ENCODE measurements at places on chromosomes 1 and 21.

DNA sequence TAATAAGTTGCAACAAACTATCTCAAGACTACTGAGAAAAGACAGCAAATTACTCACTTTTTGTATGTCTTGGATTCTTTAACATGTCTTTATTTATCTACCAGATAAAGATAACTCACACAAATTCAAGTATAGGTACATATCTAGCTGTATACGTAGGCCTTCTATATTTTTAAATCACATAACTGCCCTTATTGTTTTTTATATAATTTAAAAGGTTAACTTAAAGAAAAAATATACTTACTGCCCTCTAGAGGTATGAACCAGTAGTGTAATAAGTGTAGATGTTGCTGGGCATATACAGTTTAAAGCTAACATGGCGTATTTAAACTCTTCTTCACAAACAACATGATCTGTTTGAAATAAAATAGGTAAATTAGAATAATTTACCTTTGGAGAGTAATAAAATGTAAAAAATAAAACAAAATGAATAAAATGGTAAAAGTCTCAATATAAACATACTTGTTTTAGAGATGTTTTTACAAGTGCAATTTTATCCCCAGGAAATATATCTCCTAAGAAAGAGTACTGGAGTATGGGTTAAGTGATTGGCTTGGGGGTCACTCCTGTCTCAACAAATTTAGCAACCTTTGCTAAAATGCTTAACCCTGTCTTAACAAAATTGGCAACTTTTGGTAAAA is 235.2 kb downstream of the KCNT2 start:
- DNase-seq: no peak

- DNase-seq: no peak
Observed at GRCh38 chr1:35565742-35566133, 7.4 kb upstream of the TFAP2E start.

DNA sequence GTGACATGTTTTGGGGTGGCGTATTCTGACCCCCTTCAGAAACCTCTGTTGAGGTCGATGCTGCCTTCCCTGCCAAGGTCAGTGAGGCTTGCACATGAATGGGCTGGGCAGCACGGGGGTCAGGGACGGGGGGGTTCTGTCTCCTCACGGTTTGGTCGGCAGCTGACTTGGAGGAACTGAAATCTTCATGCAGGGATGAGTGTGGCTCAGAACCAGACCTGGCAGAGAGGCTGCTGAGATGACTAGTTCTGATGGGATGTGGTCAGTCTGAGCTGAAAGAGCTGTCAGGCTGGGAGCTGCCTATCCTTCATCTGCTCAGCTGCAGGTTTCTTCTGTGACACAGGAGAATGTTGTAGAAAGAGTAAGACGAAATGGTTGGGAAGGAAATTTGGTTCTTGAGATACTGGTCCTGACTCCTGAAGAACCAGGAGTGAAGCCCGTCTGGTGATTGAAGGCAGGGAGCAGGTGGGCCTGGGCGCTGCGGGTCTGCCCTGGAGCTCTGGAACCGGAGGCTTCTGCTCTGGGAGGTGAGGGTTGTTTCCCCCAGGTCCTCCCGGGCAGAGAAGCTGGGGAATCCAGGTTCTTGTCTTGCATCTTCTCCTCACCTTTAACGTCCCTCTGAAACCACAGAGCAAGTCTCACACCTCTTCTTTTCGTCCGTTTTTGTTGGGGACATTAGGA is 3.3 kb downstream of the SLX9 start:
- no peak for DNase-seq

DNA sequence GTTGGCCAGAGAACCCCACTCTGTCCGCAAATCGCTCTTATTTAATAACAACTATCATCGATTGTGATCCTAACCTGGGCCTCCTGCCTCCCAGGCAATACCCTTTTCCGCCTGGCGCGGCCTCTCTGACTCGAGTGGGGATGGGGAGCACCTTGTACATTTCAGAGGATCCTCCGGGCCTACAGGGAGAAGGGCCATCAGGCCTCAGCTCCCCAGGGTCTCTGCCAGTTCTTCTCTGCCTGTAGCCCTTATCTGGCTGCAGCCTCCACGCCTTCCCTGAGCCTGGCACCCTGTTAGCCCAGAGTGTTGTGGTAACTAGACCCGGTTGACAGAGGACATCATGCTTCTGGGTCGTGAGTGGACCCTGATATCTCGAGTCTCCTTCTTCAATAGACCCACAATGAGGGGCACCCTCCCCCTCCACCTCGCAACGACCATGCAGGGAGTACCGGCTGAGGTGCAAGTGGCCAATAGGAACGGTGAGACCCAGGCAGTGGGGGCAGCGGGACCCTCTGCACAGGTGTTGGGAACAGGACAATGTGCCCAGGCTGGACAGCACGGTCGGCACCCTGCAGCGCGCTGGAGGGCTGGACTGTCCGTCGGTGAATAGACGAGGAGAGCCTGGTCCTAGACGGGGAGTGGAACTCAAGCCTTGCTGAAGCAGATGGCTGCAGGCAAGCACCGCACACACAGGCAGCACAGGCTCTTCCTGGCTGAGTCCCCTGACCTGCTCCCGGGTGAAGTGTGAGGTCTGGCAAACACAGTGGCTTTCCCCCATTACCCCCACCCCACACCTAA is 7.1 kb upstream of the CRYBG2 start:
- DNase-seq: no peak

- DNase-seq: no peak
Observed at GRCh38 chr1:165875171-165875570, 47.8 kb downstream of the UCK2 start.

- DNase-seq: no peak
Observed at GRCh38 chr21:35606146-35606545, 454.2 kb downstream of the SETD4 start.

- no peak for DNase-seq
Observed at GRCh38 chr1:234735916-234736315, 125.9 kb upstream of the IRF2BP2 start.

- DNase-seq: peak; percentile 71
Observed at GRCh38 chr1:97334454-97334853, 586.4 kb downstream of the DPYD start.

GRCh38 chr1:53431805-53432565 is 27.2 kb upstream of the DMRTB1 start:
- DNase-seq: no peak

GRCh38 chr1:155052439-155053395 is 1.6 kb downstream of the ADAM15 start:
- no peak for DNase-seq

GRCh38 chr1:110570901-110571300 is 35.3 kb downstream of the KCNA2 start:
- no peak for DNase-seq

DNA sequence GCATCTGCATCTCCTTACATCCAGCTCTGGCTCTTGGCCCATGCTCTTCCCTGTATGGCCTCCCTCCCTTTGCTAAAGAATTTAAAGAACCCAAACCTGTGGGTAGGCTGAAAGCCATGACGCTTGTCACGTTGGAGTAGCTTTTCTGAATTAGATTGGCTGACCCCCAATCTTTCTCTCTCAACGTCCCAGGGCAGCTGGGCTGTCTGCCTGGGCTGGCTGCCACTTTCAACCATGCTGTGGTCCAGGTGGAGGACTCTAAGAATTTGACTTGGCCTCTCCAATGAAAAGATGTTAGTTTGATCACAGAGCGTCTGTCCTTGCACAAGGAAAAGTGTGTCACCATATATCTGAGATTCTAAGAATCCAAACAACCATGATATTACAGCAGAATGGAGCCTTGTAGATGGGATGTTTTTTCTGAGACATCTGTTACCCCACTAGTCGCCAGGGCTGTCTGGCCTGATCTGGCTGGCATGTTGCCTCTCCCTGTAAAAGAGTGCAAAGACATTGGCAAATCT is 6.5 kb upstream of the IGSF3 start:
- no peak for DNase-seq

GRCh38 chr1:207058878-207059867 is 6.1 kb downstream of the PFKFB2 start:
- no peak for DNase-seq

DNA sequence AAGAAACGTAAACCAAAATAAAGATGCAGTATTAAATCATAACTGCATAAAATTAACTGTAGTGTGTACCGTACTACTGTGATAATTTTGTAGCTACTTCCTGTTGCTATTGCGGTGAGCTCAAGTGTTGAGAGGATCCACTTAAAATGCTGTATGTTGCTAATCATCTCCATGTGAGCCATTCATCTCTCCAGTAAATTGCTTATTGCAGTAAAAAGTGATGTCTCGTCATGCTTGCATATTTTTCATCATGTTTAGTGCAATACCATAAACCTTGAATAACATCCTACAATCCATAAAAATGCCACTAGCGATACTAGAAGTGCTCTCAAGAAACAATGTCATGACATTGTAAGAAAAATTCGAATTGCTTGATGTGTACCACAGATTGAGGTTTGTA is 66.3 kb downstream of the RAVER2 start:
- DNase-seq: no peak

DNA sequence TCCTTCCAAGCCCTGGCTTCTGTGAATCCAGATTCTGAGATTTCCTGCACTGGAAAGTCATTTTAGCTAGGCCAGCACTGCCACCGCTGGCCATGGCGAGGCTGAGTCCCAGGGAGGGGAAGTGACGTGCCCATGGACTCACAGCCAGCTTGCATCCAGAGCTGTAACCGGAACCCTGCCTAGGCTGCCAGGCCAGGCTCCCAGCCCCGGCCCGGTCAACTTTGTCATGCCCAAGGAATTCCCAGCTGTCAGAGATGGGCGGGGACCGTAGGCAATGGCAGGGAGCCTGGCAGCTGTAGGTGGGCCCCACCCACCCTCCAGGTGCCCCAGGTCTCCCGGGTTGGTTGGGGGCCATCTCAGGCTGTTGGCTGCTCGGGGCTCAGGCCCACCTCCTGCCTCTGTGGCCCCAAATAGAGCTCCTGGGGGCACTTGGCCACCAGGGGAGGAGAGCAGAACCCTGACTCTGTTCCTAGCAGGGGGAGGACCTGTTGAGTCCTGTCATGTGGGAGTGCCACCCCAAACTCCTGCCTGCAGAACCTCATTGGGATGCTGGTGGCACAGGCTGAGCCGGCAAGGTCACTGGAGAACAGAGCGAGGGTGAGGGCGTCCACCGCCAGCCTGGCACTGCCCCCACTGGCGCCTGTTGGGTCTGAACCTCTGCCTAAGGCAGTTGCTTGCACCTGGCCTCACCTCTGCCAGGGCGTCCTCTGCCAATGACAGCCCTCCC is 57.8 kb downstream of the FOXO6 start:
- peak; percentile 37 for DNase-seq

DNA sequence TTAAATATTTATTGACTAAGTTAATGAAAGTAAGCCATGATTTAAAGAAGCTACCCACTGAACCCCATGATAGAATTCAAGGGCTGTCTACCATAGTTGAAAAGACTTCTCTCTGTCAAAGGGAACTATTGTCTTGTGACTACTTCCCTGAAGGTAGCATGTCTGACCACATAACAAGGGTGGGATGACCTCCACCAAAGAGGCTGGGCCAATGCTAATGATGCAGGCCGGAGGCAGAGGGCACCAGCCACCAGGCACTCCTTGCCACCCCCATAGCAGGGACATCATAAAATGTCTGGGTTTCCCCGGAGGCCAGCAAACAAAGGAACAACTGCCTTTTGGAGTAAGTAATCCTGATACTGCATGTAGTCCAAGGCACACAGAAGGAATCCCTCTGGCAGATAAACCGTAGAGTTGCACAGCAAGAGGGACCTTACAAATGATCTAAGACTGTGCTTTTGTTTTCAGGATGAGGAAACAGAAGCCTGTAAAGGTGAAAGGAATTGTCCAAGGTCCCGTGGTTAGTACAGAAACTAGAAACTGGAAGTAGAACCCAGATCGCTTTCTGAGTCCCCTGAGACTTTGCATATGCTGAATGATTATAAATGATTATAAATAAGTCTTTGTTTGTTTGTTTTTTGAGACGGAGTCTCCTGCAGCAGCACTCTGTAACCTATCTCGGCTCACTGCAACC is 33.5 kb upstream of the ITPKB start:
- no peak for DNase-seq

GRCh38 chr1:32892368-32893197 is 6.3 kb downstream of the HPCA start:
- DNase-seq: no peak

GRCh38 chr1:64363616-64364015 is 106.3 kb upstream of the CACHD1 start:
- no peak for DNase-seq

DNA sequence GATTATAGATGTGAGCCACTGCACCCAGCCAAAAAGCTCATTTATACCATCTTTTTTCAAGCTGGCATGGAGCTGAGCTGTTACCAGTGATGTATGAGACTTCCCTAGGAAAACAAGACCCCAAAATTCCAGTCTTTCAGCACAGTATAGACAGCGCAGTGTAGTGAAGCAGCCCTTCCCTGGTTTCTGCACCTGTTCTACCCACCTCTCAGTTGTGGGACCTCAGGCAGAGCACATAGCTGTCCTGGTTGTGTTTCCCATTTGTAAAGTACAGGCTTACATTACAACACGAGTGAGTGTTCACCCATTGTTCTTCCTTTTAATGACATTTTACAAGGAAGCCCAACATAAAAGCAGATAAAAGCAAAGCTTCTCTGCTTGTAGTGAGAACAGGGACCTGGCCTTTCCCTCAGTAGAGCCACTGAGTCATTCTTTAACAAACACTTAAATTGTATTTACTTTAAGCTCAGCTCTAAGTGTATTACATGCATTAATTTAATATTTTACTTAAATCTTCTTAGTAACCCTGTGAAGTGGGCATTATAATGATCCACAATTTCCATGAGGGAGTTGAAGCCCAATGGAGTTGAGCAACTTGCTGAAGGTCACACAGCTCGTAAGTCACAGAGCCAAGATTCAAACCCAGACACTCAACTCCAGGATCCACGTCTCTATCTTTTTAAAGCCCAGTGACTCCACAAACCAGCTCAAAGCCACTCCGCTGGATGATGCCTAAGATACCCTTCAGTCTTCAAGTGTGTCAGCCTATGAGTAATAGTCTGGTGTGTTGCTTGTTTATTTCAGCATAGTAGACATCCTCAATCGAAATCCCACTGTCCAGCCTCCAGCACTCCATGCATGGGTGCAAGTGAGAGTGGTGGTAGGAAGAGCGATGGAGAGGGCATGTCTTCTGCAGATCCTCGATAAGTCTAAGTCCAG is 40.5 kb upstream of the CAPZB start:
- DNase-seq: no peak

DNA sequence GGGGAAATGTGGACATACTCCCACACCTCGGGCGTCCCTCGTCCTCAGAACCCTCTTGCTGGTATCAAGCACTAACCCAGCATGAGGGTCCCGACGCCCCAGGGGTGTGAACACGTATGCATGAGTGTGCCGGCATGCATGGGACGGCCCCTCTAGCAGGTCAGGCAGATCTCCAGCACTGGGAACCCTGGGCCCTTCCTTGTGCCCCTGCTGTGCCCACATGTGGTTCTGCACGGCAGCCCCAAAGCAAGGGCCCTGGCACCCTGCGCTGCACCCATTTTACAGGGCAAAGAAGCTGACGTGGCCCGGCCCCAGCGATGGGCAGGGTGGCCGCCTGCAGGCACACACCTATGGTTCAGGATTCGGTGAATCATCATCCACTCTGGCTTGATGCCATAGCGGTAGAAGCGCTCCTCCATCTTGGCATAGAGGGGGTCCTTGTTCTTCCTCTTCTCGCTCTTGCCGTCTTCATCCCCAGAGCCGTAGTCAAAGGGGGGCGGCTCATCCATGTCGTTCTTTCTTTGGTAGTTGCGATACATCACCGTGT is 34.2 kb downstream of the CHD5 start:
- no peak for DNase-seq
